ENCODE measurements at places on chromosomes 5 and 9.

GRCh38 chr5:25963251-25964008 is 1075.0 kb downstream of the CDH9 start:
- DNase-seq: no peak

DNA sequence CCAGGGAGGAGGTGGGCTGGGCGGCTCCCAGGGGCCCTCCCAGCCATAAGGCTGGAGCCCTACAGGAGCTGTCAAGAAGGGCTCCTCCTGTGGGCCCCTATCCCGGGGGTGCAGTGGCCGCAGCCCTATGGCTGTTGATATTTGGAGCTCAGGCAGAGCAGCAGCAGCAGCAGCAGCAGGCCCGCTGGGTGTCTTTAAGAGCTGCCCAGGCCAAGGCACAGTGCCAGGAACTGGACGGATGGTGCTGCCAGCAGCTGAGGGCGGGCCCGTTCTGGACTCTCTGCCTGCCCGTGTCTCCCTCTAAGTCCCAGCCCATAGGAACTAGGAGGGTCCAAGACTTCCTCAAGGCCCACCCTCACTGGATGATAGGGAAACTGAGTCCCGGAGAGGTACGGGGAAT is 3.6 kb downstream of the AK1 start:
- no peak for DNase-seq

- DNase-seq: no peak
Measured at GRCh38 chr9:117247266-117247665, 167.6 kb downstream of the ASTN2 start.

GRCh38 chr5:176818391-176819098 is 8.2 kb downstream of the UNC5A start:
- DNase-seq: no peak

DNA sequence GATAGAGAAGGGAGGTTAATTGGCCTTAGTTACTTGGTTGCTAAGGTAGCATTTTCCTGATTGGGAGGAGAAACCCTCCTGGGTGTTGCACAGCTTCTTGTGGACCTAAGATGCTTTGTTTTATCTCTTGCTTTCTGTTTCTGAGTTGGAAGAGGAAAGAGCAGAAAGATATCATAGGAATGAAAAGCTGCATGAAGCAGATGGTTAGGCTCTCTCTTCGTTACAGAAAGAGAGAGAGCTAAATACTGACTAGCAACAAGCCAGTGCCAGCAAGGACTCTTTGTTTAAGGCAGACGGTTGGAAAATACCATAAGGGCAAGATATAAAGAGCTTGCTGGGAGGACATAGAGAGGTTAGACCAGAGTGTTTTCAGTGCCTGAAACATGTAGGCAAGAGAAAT is 103.1 kb downstream of the ATG10 start:
- no peak for DNase-seq

GRCh38 chr5:1366514-1366913 is 21.6 kb upstream of the CLPTM1L start:
- DNase-seq: no peak

- no peak for DNase-seq
Measured at GRCh38 chr5:6718718-6719117, 5.5 kb downstream of the TENT4A start.

GRCh38 chr9:103837940-103838339 is 256.2 kb upstream of the SMC2 start:
- no peak for DNase-seq

DNA sequence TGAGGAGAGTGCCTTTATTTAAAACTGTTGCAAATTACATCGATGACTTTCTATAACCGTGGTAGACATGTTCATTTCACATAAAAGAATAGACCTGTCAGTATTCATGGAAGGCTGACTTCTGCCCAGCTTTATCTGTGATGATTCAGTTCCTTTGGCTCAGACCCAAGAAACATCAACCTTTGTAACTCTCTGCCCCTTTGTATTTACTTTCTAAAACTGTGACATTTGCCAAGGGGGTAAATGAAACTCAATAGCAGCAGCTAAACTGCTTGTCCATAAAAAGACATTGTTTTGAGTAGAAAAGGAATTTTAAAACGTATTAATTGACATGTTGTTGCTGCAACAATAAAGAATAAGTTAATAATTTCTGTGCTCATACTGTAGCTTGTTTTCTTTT is 137.8 kb upstream of the ANKH start:
- DNase-seq: peak; percentile 53

DNA sequence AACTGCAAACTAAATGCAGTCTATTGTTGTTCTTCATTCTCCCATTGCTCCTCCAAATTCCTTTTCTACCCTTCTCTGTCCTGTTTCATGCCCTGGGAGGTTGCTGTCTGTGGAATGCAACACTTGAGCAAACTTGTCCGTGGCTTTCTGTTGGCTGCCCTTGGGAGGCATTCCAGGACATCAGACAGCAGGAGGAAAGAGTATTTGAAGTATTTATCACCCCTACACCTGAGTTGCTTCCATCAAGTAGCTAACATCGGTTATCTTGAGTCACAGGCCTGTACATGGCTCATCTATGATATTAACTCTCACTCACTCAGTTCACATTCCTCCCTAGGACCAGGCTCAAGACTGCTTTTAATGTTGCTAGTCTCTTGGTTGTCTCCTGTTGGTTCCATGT is 803.4 kb upstream of the CDH6 start:
- DNase-seq: no peak

DNA sequence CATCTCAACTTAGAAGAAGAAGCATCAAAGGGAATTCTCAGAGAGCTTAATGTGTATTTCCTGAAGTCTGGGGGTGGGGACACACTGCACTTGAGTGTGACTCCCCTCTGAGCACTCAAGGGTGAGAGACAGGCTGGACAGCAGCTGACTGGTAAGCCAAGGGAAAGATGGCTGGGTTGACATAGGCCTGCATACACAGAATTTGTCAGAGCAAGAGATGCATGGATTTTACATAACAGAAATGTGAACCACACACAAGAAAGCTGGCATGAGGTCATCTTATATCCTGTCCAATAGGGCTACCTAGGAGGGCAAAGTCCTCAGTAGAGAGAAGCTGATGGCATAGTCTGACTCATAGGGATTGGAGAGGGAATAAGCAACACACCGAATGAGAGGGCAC is 114.3 kb upstream of the EPB41L4A start:
- no peak for DNase-seq

- DNase-seq: no peak
Measured at GRCh38 chr5:138978080-138978479, 102.9 kb upstream of the LRRTM2 start.

GRCh38 chr5:154892369-154892771 is 33.9 kb downstream of the CNOT8 start:
- no peak for DNase-seq

- DNase-seq: no peak
Measured at GRCh38 chr5:158246661-158247060, 387.7 kb upstream of the CLINT1 start.

GRCh38 chr5:36724467-36725332 is 118.3 kb downstream of the SLC1A3 start:
- no peak for DNase-seq

DNA sequence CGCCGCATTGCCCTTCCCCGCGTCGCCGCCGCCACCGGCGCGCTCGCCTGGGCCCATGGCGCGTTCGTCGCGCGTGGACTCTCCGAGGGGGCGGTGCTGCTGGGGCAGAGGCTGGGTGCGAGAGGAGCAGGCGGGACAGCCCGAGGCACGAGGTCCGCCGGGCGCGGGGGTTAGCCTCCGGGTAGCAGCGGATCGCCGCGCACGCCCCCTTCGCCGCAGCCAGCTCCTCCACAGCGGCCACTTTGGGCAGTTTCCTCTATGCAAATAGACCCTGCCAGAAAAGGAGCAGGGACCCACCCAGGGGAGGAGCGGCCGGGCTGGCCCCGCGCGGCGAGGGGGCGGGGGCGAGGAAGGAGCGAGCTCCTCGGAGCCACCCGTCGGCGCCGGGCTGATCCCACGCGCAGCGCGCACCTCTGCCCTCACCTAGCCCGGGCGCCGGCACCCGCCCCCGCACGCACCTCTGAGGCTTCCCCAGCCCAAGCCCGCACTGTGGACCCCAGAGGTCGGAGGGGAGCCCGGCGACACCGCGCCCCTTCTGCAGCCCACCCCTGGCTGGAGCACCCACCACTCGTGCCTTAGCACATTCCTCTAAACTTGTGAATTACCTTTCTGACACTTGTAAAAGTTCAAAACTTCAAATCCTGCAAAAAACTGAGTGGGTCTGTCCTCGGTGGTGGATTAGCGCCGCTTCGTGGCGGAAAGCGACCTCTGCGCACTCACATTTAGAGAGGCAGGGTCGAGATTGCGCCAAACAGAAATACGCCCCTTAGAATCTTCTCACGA is at the start of gene COL23A1:
Gene COL23A1 (minus strand): TSS at position 253 of the 783 bp plus-strand sequence.
- DNase-seq: no peak

DNA sequence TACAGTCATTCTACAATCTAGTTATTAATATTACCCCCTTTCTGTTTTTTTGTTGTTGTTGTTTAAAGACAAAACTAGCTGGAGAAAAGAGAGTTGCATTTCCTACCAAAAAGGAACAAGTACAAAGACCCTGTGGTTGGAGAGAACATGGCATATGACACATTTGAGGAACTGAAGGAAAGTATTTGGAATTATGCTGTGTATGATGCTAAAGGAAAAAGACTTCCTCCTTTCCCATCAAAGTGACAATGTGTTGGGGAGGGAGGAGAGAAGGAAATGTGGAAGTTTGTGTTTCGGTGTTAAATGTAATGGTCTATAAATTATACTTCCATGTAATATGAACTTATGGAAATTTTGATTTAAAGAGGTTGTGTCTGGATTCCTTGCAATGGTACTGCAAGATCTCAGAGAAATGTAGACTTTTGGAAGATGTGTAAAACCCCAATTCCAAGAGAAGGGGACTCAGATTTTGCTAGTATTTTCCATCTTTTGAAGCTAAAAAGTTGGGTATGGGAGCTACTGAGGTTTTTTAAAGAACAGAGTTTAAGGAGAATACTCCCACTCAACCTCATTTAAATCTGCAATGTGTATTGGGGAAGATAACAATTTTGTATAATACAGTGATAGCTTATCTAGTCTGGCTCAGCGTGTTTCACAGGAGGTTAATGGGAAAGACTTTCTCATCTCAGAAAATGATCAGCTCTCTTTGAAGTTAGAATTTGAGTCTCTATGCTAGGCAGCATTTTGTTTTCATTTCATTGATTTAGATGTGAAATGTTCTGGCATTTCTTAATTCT is 15.4 kb upstream of the TNFSF8 start:
- no peak for DNase-seq

GRCh38 chr9:88645172-88645878 is 110.3 kb downstream of the NXNL2 start:
- DNase-seq: no peak

DNA sequence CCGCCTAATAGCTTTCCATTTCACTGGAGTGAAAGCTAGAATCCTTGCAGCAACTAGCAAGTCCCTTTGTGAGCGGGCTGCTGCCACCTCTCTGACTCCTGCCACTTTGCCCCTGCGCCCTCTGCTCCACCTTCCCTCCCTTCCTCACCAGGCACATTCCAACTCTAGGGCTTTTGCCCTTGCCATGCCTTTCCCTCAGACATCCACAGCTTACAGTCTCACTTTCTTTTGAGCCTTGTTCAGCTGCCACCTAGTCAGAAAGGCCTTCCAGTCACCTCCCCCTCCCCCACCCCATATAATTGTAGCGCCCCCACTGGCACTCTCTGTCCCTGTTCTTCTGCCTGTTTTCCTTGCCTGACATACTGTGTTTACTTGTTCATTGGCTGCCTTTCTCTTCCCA is 31.0 kb downstream of the CYSTM1 start:
- no peak for DNase-seq

- no peak for DNase-seq
Measured at GRCh38 chr5:55450050-55450765, 84.6 kb downstream of the PLPP1 start.

- no peak for DNase-seq
Measured at GRCh38 chr5:153792305-153792704, 246.4 kb downstream of the FAM114A2 start.

DNA sequence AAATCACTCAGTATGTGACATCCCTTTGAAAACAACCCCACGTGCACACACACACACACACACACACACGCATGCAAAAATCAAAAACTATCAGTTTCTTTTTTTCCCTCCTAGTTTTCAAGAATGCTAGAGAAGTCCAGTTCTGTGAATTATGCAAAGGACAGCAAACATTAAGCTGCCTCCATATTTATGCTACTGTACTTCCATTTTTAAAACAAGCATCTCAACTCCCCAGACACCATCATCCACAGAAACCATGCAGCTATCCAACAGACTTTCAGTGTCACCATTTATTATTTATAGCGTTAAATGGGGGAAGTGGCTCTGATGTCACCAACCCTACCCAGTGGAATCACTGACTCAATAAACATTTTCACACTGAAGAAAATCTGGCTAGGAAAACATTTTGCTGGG is 1.6 kb downstream of the FBXW11 start:
- no peak for DNase-seq

DNA sequence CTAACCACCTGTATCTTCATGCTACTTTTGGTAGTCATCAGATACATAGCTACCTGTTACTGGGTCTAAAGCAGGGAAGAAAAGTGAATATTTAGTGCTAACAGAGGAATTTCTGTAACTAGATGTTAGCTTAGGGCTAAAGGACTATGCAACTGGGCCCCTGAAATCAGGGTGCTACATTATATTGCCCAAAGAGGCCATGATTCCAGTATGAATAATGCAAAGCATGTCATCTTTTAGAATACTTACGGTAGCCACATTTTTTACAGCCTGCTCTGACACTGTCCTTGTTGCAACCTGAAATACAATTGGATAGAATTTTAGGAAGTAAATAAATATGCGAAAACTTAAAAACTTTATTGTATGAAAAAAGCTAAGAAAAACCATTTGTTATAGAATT is 14.4 kb downstream of the SREK1IP1 start:
- DNase-seq: no peak
